Liver (tissue), 10 donors: ENCODE measurements at places on chromosomes 6 and 20. TPM values are rescaled to one million over a fixed set of nuclear protein-coding genes. Genes with fewer than 3 reads are reported as not detected.

Gene CDH26
- 0.28 TPM for polyA plus RNA-seq

Gene SLC22A16
- not detected for polyA plus RNA-seq

Gene MAS1
- not detected for polyA plus RNA-seq

Gene EPB41L1
- 2.4 TPM for polyA plus RNA-seq

Gene POLR3F
- 2.5 TPM for polyA plus RNA-seq

Gene CNR1
- 0.12 TPM for polyA plus RNA-seq

Gene CRISP3
- not detected for polyA plus RNA-seq

Gene CFAP61
- not detected for polyA plus RNA-seq

Gene FERMT1
- 0.11 TPM for polyA plus RNA-seq

Gene ZBTB46
- 0.79 TPM for polyA plus RNA-seq

Gene BFSP1
- polyA plus RNA-seq = 0.25 TPM

Gene KIF25
- polyA plus RNA-seq = not detected

Gene SFTA2
- not detected for polyA plus RNA-seq

Gene HLA-G
- polyA plus RNA-seq = not detected

Gene NOTCH4
- 10.4 TPM for polyA plus RNA-seq
